ENCODE measurements at places on chromosomes 5 and 9.

GRCh38 chr5:91383956-91384300, 811 bp upstream of the ARRDC3 start:
- DNase-seq, result no peak

- DNase-seq, result no peak
Observed at GRCh38 chr5:32419791-32420190, 24.7 kb downstream of the ZFR start.

- no peak for DNase-seq
Observed at GRCh38 chr5:38832810-38833209, 13.0 kb upstream of the OSMR start.

DNA sequence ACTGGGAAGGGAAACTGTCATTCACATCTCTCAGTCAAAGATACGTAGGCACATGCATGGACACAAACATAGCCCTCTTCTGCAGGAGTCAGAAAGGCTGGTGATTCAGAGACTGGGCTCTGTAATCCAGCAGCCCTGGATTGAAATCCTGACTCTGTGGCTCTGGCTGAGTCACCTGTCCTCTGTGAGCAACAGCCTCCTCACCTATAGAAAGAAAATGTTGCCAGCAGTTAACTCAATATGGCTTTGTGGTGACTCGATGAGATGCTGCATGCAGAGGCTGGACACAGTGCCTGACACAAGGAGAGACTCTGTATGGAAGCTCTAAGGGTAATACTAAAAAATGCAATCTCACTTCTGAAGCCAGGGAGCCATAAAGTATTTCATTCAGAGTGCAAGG, 23.9 kb upstream of the CDKN2AIPNL start:
- peak; percentile 93 for DNase-seq

DNA sequence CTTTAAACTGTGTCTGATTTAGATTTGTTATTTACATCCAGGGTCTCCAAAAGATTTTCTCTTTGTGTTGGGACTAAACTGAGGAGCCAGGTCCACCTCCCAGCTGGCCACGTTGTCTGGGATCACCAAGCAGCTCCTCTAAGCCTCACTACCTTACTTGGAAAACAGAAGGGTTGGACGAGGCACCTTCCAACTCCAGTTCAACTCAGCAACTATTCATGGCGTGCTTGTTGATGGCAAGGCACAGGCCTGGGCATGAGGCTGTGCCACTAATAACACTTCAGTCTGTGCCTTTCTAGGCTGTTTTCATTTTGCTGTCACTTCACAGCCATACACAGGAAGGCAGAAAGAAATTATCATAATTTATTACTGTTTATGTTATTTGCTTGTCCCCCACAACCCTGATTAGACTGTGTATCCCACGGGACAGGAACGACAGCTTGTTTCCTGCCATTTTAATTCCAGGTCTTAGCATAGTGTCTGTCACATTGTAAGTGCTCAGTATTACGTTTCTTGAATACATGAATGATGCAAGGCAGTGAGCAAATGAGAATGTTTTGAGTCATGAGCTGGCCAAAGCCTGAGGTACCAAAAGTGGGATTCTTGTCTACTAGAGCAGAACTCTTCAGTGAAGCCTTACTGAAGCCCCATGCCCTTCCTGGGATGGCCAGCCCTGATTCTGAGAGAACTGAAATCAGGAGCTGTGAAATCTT, 125.8 kb downstream of the GALNT10 start:
- DNase-seq, result no peak

DNA sequence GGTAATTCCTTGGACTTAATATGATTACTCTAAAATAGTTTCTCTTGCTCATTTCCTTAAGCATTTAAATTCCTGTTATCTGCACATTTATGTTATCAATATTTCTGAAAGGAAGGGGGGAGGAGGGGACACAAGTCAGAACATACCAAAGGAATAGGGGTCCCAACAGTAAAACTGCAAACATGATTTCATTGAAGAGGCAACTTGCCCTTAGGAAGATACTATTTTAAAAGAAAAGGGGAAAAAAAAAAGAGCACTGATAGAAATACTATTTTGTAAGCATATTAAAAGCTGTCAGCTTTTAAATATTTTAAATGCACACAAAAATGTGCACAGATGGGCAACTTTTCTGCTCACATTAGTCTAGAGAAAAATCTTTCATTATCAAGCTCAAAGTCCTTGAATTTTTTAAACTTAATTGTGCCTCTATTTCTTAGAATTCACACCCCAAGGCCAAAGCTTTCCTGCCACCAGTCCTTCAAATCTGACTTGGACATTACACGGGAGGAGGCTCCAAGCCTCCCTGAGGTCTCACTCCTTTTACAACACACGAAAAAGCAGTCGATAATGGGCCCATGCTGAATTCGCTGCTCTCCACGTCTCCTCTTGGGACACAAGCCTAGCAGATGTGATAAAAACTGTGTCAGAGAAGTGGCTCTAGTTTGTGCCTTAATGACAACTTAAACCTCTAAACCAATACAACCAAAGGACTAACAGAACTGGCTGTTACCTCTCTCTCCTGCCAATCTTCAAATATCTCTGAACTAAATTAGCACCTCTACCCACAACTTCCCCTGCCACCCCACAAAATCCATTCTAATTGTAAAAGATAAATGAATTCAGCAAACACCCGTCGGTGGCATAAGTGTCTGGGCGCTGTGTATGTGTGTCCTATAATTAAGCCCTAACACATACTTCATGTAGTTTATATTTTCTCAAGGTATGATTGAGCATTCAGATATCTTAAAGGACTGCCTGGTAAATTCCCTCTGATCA, 154.3 kb downstream of the DENND1A start:
- DNase-seq, result no peak

- no peak for DNase-seq
Observed at GRCh38 chr5:95786821-95787418, 35.6 kb downstream of the GLRX start.

DNA sequence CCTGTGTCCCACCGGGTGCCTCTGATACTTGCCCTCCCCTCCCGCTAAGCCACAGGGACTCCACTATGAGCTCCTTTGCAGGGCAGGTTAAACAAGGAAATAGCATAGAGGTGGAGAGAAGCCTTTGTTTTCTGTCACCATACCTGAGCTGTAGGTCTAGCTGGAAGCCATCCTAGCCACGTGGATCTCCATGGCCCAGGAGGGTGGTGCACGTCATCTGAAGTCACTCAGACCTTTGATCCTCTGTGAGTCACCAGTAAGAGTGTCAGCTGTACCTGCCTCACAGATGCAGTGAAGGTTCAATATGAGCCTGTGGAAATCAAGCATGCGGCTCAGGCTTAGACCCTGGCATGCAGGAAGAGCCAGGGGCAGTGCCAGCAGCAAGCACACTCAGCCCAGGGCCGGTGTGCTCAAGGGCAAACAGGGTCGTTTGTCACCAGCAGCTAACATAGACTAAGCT, 55.1 kb downstream of the ASS1 start:
- DNase-seq, result peak; percentile 10

GRCh38 chr9:79408200-79408599, 163.6 kb upstream of the TLE4 start:
- peak; percentile 6 for DNase-seq

DNA sequence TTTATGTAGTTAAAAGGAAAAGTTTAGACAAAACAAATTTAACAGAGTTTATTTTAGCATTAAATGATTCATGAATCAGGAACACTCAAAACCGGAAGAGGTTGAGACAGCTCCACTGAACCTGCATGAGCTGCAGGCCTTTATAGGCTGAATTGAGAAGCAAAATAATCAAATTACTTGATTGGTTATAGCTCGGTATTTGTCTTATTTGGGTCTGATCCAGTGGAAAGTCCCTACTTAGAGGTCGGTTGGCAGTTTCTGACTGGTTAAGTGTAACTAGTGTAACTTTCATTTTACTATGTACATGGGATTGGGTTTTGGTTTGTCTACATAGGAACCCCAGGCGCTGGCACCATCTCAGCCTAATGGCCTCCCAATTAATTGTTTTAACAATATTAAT, 74.1 kb upstream of the PIK3R1 start:
- DNase-seq, result no peak

DNA sequence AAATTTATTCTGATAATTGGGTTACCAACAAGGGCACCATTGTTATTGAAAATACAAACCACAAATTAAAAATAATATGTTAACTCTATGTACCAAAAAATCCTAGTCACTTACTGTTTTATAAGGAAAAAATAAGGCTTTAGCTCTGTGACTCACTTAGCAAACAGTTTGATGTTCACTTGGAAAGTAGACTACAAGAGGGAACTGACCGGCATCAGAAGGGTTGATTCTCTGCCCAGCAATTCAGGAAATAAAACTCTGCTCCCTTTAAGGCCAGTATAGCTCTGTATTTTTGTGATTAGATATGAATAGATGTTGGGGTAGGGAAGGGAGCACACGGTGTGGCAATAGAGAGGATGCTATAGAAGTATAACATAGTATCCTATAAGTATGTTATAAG, 671.3 kb downstream of the LRRC70 start:
- DNase-seq, result no peak

Measured in HT1080 (cell line).